ENCODE measurements at places on chromosomes 2 and 18. TPM values are rescaled to one million over a fixed set of nuclear protein-coding genes. Genes with fewer than 3 reads are reported as not detected.

ABCG8 gene
- not detected for total RNA-seq

CNDP1 gene
- not detected for total RNA-seq

VWA3B gene
- total RNA-seq = not detected

MYCN gene
- total RNA-seq = not detected

TGFA gene
- 1.6 TPM for total RNA-seq

NGEF gene
- total RNA-seq = 1.3 TPM

LAMA1 gene
- 3.5 TPM for total RNA-seq

PDCD1 gene
- total RNA-seq = 4.8 TPM

CHRNG gene
- total RNA-seq = not detected

OR6B2 gene
- total RNA-seq = not detected

KCNK3 gene
- 1.6 TPM for total RNA-seq

EHD3 gene
- 3.6 TPM for total RNA-seq

TBR1 gene
- total RNA-seq = not detected

DYNAP gene
- total RNA-seq = not detected

CYP27A1 gene
- total RNA-seq = 89.0 TPM

LHCGR gene
- total RNA-seq = 1.2 TPM

ZNF385B gene
- not detected for total RNA-seq

CD302 gene
- 161 TPM for total RNA-seq

SLC66A2 gene
- 176 TPM for total RNA-seq

ITPRIPL1 gene
- total RNA-seq = 7.6 TPM

ITGB6 gene
- total RNA-seq = not detected

KATNAL2 gene
- total RNA-seq = 6.0 TPM

GATA6 gene
- 48.9 TPM for total RNA-seq

HES6 gene
- total RNA-seq = 5.9 TPM

TUBA3E gene
- total RNA-seq = not detected

MAPK4 gene
- 0.12 TPM for total RNA-seq
